ENCODE measurements at places on chromosomes 12 and 14. TPM values are rescaled to one million over a fixed set of nuclear protein-coding genes. Genes with fewer than 3 reads are reported as not detected.

GRCh38 chr12:25005376-25005775, 56.5 kb upstream of the BCAT1 start:
- no peak for DNase-seq

CCDC184 gene
- 0.45 TPM for polyA plus RNA-seq

- no peak for DNase-seq
Observed at GRCh38 chr14:74221741-74222140, 17.5 kb upstream of the VSX2 start.

GRCh38 chr12:80314741-80315140, 129.3 kb upstream of the PTPRQ start:
- no peak for DNase-seq

- no peak for DNase-seq
Observed at GRCh38 chr14:81523616-81524015, 10.0 kb downstream of the SEL1L start.

DNA sequence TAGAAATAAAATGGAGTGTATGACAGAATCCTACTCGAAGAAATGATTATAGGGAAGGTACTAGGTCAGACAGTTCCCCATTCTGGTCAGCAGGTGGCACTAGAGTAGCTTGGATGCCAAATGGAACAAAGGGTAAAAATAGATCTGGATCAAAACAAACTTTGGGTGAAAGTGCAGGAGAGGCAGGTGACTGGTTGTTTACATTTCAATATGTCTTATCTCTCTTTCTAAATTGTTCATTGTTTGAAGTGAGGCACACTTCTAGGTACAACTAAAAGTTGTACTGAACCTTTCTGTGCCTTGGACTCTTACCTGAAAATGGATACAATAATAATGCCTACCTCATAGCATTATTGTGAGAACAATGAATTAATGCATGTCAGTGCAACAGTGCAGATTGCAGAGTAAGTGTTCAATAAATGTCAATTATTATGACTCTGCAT, 62.0 kb upstream of the OSBPL8 start:
- peak; percentile 48 for DNase-seq

DNA sequence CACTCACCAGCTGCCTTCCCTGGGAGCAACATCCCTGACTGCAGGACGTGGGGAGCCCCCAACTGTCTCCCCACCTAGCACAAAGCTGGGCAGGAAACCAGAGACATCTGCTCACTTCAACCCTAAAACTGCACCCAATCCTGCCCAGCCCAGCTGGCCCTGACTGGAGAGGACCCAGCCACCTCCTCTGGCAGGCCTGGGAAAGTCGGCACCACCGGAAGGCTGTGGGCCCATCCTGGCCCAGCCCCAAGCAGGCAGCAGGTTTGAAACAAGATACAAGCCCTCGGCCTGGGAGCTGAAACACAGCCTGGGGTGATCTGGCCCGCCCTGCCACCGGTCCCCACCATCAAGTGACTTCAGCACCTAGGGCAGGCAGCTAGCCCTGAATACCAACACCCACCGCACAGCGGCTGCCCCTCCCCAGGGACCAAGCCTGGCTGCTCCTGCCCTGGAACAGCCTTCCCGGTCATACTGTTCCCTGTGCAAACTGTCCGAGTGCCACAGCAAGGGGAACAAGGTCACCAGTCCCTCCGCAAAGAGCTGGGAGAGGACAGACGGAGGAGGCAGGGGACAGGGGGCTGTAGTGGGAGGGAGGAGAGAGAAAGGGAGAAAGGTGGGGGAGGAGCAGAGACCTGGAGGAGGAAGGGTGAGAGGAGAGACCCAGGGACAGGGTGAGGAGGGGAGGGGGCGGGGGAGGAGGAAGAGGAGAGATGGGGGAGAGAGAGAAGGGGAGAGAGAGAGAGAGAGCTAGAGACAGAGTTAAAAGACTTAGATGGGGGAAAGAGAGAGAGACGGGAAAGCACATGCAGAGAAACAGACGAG, 115.7 kb downstream of the RFLNA start:
- DNase-seq = no peak

DNA sequence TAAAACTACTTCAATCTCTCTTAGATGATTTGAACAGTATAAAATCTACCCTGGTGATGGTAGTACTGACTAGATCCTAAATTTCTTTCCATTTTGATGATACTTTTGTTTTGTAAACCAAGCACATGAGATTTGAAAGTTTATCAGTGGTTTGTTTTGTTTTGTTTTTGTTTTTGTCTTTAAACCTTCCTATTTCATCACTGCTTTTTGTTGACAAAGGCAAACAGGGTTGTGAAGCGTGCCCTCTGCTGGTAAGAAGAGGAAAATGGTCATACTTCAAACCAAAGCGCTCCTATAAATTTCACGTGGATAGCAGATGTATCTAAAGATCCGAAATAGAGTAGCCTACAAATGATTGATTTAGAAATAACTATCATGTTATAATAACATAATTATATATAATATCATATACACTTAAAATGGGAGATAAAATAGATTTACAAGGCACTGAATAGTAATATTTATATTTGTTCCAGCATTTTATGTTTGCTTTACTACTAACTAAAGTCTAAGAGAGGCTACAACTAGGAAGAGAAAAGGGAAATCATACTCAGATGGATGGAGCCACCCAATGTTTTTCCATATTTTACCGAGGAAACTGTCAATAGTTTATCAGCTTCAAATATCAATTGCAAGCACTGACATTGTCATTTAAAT, 254.0 kb upstream of the USP15 start:
- DNase-seq = peak; percentile 5

CDCA3 gene
- polyA plus RNA-seq = 25.4 TPM

NEMP1 gene
- 21.3 TPM for polyA plus RNA-seq

MYF5 gene
- not detected for polyA plus RNA-seq

HSPB8 gene
- polyA plus RNA-seq = 7.1 TPM

CPSF2 gene
- 68.4 TPM for polyA plus RNA-seq

BCL2L14 gene
- polyA plus RNA-seq = 0.22 TPM

GRCh38 chr12:5560265-5560664, 128.4 kb downstream of the NTF3 start:
- DNase-seq = no peak

GRCh38 chr14:49947506-49947905, 54.6 kb downstream of the ARF6 start:
- no peak for DNase-seq

DNA sequence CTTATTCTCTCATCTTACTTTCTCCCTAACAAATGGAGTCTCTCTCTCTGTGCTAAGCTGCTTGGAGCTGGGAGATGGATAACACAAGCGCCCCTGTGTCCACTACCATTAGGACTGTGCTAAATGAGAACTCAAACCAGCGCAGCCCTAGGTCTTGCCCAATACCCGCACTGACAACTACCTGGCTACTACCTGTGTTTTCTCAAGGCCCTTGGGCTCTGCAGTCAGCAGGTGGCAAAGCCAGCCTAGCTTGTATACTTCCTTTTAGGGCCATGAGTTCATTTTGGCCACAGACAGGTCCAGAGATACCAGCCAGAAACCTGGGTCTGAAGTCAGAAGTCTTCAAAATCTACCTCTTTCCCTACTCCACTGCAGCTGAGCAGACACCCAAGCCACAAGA, 13.0 kb upstream of the SLCO1B1 start:
- DNase-seq = no peak

- DNase-seq = no peak
Observed at GRCh38 chr12:39393890-39394289, 49.0 kb downstream of the KIF21A start.

- no peak for DNase-seq
Observed at GRCh38 chr12:30144777-30145683, 361.3 kb upstream of the TMTC1 start.

SPX gene
- 13.5 TPM for polyA plus RNA-seq

DNA sequence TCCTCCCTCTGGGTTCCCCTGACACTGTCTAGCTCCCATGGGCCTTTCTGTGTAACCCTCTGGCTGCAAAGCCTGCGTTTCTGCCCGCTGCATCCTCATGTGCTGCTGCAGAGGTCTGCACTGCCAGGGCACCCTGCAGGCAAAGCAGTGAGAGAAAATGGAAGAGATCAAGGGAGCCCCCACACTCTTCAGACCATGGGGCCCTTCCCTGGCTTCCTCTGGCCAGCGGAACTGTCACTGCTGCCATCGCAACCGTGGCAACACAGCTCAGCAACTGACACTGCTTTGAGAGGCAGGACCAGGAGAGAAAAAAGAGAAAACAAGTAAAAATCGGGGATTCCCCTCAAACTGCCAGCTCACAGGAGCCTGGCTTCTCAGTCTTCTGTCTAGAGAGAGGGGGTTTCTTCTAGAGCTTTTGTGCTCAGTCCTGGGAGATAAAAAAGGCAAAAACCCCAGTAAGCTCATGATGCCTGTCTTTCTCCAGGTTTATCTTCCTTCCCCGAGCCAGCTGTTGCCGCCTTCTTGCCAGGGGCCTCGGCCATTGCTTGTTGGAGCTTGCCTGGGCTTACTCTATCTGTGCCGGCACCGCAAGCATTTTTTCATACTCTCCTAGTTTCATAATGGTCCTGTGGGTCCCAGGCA, 38.9 kb downstream of the C14orf132 start:
- no peak for DNase-seq

GRCh38 chr14:56199982-56200577, 81.9 kb downstream of the PELI2 start:
- DNase-seq = no peak

HOXC4 gene
- polyA plus RNA-seq = 42.7 TPM

DNA sequence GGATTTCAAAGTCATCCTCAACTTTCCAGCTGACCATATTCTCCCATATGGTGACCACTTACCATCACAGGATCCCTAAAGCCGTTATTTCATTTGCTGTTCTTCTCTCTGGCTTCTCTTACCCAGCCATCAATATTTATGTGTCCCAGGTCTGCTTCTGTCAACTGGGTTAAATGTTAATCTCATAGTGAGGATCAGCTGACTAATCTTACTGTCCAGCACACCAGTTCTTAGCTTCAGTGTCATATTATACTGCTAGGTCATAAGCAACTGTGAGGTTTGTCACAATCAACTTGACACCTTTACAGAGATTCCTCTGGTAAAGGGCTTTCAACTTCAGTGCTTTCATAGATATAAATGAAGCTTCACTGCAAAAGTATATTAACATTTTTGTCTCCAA, 294.4 kb downstream of the DIO2 start:
- no peak for DNase-seq

- no peak for DNase-seq
Observed at GRCh38 chr14:104515059-104515810, 64.3 kb upstream of the C14orf180 start.

GRCh38 chr12:69534389-69534822, 50.9 kb upstream of the CCT2 start:
- peak; percentile 78 for DNase-seq

- no peak for DNase-seq
Observed at GRCh38 chr14:68503186-68503825, 289.6 kb downstream of the ZFP36L1 start.

DNA sequence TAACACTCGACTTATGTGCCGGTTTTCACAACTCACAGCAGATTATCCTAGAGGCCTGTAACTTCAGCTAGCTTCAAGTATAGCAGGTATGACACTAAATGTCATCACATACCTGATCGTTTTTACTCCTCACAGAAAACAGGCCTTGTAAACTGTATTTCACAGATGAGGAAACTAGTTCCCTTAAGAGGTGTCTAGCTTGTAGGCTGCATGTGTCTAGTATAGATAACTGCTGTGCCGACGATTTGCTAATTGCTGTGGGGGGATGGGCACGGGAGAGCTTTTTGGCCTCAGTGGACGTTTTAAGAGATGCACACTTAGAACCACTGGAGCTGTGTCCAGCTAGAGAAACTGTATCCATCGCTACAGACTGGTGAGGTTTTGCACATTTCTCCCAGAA, 78.8 kb downstream of the PAPOLA start:
- DNase-seq = no peak
